ENCODE measurements at places on chromosomes 5 and 9.

DNA sequence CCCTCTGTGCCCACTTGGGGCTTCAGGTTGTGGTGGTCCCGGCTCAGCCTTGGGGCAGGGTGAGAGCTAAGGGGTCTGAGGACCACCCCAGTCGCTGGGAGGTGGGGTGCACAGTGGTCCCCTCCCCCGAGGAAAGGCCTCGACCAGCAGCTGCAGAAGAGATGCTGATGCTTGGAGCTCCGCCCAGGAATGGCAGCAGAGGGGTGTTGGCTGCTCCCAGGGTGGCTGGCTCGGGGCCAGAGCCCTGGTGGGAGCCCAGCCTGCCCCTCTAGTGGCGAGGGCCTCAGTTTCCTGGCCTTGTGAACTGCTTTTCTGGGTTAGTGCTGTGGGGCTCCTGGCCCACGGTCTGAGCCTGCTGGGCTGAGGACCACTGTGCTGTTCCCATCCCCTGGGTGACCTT is 1.2 kb downstream of the DIPK1B start:
- DNase-seq: no peak

GRCh38 chr9:99119976-99120655 is 15.2 kb downstream of the TGFBR1 start:
- no peak for DNase-seq

- no peak for DNase-seq
These were observed 124.4 kb upstream of the COL5A1 start for GRCh38 chr9:134517069-134517680.

- no peak for DNase-seq
These were observed 31.4 kb upstream of the RAB3C start for GRCh38 chr5:58551492-58551891.

DNA sequence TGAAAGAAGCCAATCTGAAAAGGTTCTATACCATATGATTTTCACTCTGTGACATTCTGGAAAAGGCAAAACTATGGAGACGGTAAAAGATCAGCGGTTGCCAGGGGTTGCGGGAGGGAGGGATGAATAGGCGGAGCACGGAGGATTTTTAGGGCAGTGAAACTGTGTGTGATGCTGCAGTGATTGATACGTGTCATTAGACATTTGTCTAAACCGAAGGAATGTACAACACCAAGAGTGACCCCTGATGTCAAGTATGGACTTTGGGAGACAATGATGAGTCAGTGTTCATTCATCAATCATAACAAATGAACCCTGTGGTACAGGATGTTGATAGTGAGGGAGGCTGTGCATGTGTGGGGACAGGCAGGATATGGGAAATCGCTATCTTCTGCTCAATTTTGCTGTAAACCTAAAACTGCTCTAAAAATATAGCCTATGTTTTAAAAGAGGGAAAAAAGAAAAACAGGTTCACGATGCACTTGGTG is 34.4 kb downstream of the ERGIC1 start:
- DNase-seq: no peak

DNA sequence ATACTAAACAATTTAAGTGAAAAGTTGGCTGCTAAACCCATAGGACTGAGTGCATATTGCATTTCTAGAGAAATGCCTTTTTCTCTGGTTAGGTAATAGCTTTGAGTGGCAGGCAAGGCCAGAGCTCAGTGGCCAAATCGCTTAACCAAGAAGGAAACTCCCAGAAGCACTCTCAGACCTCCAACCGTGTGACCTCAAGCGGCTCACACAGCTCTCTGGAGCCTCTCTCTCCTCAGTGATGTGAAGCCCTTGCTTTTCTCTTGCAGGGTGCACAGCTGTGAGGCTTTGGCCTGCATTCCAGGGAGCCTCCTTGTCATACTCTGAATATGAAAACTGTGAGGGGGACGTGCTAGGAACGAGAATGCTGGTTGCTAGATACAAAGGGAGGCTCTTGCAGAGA is 106.7 kb downstream of the INSYN2B start:
- DNase-seq: no peak

DNA sequence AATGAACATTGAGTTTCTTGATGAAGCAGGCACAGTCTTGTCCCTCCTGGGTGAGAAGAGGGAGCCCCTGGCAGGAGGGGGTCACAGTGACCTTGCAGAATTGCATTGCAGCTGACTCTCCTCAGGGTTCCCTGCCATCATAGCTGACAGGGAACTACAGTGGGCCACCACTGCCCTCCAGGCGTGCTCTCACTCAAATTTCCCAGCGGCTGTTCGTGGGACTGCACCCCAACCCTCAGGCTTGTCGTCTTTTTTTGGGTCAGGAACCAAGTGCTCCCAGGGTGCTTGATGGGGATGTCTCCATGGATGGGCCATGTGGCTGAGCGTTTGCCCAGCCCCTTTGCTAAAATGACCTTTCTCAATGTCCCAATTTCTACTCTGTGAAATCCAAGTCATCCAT is 215.8 kb downstream of the MELK start:
- no peak for DNase-seq

DNA sequence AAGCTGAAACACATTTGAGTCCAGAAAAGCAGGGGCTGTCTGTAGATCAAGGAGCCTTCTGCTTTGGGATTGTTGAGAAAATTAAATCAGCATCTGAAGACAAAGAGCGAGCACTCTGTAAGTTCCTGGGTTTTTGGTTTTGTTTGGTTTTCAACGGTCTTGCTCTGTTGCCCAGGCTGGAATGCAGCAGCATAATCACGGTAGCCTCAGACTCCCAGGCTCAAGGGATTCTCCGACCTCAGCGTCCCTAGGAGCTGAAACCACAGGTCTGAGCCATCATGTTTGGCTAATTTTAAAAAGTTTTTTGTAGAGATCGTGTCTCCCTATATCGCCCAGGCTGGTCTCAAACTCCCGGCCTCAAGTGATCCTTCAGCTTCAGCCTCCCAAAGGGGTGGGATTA is 266.5 kb upstream of the ADAMTS16 start:
- no peak for DNase-seq
